ENCODE measurements at places on chromosomes 13 and 19.
A peak's percentile ranks its signal among the peaks of the same experiment; 100 is the strongest.

DNA sequence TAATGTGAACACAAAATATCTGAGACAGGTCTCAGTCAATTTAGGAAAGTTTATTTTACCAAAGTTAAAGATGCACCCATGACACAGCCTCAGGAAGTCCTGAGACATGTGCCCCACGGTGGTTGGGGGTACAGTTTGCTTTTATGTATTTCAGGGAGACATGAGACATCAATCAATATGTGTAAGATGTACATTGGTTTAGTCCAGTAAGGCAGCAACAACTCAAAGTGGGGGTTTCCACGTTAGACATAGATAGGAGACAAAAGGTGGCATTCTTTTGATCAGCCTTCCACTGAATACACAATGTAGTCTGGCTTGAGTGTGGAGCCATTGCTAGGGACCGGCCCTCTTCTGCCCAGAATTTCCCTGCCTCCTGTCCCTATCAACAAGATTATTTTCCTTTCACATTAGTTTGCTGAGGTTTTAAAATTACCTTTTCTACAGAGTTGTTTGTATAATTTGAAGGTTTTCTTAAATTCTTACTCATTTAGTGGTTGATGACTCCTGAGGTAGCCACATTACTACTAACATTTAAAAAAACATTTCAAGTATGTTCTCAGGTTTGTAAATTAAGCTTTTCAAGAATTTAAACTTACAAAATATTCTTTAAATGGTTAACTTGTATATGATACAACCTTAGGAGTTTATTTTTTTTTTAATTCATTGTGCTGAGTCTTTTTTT is 33.2 kb downstream of the RNASEH2B start:
- no peak for DNase-seq

GRCh38 chr13:81171065-81171647 is 830.2 kb upstream of the SPRY2 start:
- DNase-seq = peak; percentile 47

DNA sequence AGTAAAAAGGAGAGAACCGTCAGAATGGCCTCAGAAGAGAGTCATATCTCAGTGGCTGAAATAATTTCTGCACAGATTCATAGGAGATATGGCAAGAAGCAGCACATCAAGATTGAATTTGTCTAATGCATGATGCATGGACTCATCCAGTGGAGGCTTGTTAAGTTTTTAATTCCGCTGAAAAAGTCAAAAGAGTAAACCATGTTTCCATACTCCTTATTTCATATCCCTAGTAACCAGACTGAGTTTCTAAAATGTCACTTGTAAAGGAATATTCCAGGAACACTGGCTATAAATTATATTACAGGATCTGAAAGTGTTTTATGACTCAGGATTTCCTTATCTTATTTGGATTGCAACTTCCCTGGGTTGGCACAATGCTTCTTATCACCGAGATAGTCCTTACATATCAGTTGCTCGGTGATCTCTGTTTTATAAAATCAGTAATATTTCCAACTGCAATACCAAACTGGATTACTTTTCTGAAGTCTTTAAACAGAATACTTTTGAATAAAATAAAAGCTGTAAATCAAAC is 180.2 kb upstream of the TSC22D1 start:
- DNase-seq = no peak

DNA sequence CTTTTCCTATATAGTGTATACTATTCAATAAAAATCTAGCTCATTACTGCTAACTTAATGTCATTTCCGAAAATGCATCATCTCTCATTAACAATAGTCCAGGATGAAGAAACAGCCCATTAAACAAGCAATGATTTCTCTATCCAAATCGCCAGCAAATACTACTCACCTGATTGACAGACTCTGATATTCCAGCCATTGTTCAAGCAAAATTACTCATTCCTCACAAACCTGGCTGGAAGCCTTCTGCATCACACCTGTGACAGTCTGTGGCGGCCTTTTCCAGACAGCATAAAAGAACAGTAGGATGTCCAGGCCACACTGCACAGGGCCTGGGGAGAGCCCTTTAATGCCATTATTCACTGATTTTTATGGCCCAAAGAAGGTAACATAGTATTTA is 115.9 kb downstream of the ABCC4 start:
- DNase-seq = no peak

DNA sequence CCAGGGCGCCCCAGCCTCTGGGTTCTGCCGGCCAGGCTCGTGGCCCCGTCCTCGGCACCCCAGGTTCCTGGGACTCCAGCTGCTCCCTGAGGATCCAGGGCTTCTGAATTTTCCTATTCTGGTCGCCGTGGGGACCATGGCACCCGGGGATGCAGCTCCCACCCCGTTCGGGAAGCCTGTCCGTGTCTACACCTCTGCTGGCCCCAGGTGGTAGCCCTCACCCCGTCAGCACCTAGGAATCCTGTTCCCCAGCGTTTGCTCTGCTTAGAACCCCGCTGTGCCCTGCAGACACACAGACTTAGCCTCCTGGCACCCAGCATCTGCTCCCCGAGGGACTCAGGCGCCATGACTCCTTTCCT is 960 bp downstream of the PPFIA3 start:
- DNase-seq = no peak

- peak; percentile 5 for DNase-seq
Observed at GRCh38 chr13:80305737-80306136, 35.2 kb downstream of the SPRY2 start.
